Erythroblast (primary cell): ENCODE measurements at places on chromosomes 7 and 10.

DNA sequence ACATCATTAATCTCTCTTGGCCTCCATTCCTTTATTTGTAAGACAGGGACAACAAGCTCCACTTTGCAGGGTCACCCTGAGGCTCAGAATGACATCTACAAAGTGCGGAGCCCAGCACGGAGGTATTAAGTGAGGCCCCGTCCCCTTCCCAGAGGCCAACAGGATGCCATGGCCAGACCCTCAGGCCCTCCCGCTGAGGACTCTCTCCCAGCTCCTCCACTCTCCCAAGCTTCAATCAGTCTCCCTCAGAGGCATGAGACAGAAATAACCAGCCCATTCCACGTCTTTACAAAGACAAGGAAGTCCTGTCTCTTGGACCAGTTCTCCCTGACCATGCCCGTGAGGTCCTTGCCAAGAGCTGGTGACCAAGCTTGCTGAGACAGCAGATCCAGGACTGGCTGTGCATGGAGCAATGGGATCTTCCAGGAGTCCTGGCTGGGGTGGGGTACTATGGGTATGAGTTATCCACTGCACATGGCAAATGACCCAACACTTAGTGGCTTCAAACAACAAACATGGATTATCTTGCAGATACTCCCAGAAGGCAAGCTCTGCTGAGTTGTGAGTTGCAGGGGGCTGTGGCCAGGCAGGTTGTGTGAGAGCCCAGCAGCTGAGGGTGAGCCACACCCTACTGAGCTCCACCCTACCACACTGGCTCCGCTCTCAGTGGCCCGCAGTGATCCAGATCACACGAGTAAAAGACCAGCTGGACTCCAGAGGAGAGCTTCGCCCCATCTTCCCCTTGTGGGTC is 4.3 kb upstream of the PPIF start:
- peak; percentile 29 for DNase-seq

DNA sequence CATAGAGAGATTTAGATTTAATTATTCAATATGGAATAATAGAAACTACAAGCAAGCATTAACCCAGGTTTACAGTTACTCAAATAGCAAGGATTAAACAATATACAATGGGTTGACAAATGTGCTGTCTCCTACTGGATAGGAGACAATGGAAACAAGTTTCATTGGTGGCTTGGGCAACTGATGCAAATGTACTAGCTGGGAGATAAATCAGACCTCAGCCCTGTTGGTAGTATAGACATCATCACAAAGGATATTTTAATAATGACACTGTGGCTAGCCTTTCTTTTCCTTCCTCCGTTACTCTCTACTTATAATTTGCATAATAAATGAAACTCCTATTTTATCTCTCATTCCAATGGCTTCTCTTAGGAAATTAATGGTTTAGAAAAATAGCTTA is 96.5 kb upstream of the DKK1 start:
- DNase-seq: no peak

DNA sequence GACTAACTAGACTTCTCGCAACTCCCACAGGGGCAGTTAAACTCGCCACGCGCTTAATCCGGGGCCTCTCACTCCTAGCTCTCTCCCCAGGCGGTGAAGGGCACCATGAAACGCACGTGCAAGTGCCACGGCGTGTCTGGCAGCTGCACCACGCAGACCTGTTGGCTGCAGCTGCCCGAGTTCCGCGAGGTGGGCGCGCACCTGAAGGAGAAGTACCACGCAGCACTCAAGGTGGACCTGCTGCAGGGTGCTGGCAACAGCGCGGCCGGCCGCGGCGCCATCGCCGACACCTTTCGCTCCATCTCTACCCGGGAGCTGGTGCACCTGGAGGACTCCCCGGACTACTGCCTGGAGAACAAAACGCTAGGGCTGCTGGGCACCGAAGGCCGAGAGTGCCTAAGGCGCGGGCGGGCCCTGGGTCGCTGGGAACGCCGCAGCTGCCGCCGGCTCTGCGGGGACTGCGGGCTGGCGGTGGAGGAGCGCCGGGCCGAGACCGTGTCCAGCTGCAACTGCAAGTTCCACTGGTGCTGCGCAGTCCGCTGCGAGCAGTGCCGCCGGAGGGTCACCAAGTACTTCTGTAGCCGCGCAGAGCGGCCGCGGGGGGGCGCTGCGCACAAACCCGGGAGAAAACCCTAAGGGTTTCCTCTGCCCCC is 19.5 kb downstream of the WNT8B start:
- DNase-seq: peak; percentile 78

- DNase-seq: no peak
Observed at GRCh38 chr7:47837826-47838225, 110.4 kb downstream of the PKD1L1 start.

DNA sequence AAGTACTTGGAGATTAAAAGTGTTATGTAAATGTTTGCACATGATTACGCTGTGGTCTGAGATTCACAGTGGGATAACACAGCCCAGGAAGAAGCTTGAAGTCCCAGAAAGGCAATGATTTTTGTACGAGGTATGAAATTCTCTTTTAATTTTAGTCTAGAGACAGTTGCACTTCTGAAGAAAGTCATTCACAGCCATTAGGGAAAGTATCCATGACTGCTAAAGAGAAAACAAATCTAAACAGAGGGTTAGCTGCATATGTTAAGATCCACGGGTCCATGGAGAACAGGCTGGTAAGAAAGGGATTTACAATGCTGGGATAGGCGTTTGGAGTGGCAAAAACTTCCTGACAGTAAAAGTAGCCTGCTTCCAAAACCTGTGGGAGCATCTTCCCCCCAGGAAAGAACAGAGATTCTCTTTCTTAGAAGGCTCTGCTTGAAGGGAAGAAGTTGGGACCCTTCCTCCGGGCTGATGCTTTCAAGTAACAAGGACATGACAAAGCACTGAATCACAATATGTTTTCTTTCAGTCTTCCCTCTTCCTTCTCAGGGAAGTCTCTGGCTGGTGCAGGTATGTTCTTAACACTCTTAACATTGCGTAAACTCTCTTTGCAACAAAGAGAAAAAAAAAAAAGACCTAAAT is 220.8 kb upstream of the CELF2 start:
- no peak for DNase-seq

- no peak for DNase-seq
Observed at GRCh38 chr7:101969997-101970585, 152.7 kb downstream of the CUX1 start.

- DNase-seq: no peak
Observed at GRCh38 chr7:122525355-122525754, 173.6 kb downstream of the RNF133 start.

- DNase-seq: no peak
Observed at GRCh38 chr7:49527182-49527581, 246.3 kb upstream of the VWC2 start.

GRCh38 chr7:117715784-117716445 is 157.3 kb downstream of the CTTNBP2 start:
- DNase-seq: peak; percentile 49

- DNase-seq: no peak
Observed at GRCh38 chr7:74379938-74380337, 73.8 kb upstream of the GTF2IRD1 start.

DNA sequence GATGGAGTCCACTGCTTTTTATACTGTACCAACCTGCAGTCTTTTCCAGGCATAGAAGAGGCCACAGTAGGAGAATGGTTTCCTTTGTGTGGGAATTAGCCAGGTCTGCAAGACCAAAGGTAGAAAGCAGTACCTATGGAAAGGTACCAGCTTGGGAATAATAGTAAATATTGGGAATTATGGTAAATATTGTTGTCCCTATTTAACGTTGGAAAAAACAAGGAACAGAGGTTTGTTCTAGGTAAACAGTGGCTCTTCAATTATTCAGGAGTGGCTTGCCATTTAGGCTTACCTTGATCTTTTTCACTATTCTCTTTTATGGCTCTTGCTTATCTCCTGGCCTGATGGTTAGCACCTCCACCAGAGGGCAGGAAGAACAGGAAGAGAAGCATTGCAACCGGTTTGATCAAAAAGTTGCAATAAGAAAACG is 43.9 kb upstream of the GSAP start:
- no peak for DNase-seq

GRCh38 chr7:142714375-142714774 is 34.9 kb upstream of the PRSS1 start:
- no peak for DNase-seq

DNA sequence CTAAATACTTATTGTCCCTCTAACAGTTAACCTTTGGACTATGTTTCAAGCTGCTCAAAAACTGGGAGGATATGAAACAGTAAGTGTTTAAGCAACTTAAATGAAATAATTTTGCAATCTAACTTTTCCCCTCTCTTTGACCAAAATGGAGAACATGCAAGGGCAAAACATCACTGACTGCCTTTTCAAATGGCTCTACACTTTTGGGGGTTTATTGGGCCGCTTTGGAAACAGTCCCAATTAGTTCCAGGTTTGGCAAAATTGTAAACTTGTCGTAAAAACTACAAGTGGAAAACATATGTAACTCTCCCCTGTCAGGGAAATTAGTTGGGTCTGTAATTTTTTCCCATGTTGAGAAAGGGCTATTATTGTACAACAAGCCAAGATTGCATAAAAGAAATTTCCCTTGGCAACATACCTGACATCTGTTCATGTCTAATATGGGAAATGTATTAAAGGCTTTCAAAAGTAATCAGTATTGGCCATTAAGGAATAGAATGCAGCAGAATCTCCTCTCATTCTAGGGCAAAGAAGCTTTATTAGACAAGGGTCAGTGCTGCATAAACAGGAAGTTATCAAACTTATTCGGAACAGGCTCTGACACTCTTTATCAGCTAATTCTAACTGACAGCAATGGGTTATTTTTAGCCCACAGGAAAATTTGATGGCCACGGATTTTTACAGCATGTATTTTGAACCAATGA is 157.9 kb downstream of the ARID5B start:
- no peak for DNase-seq

GRCh38 chr7:88015309-88015708 is 81.3 kb downstream of the ADAM22 start:
- no peak for DNase-seq

GRCh38 chr10:126957111-126957510 is 51.9 kb downstream of the DOCK1 start:
- no peak for DNase-seq

DNA sequence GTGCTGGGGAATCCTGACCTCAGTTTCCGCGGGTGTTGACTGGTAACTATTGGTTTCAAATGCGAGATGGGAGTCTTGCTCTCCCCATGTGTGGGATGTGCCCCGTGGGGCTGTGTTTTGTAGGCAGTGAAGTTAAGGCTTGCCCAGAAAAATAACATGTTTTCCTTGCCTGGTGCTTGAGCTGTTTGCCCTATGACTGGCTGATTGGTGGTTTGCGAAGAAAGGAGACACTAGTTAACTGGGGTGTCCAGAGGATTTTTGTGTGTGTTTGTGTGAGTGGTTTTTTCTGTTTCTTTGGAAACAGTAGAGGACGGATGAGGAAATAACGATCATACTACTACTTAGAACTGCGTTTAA is 61.9 kb downstream of the CREB5 start:
- DNase-seq: no peak

DNA sequence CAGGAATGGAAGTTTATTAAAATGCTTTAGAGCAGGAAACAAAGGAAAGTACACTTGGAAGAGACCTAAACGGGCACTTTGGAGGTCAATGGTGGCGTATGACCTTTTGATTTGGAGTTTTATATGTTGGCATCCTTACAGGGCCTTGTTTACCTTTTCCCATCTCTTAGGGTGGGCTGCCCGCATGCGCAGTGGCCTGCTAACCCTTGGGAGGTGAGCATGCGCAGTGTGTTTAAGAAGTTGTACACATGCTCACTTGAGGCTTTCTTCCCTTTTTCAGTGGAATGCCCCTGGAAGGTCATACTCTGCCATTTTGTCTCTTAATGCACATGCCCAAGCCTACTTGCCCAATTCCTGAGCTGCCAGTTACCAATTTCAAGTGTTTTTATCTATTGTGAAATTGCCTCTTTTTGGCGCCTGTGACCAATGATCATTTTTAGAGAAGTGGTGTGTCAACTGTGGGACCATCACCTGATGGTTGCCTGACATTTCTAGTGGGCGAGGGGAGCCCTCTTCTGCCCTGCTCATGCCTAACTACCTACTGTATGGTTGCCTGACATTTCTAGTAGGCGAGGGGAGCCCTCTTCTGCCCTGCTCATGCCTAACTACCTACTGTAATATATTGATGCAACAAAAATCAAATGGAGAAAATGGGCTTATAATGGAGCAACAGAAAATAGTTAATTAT is 138.0 kb downstream of the PPP1R9A start:
- no peak for DNase-seq

- DNase-seq: no peak
Observed at GRCh38 chr10:87842220-87842641, 21.1 kb downstream of the KLLN start.

DNA sequence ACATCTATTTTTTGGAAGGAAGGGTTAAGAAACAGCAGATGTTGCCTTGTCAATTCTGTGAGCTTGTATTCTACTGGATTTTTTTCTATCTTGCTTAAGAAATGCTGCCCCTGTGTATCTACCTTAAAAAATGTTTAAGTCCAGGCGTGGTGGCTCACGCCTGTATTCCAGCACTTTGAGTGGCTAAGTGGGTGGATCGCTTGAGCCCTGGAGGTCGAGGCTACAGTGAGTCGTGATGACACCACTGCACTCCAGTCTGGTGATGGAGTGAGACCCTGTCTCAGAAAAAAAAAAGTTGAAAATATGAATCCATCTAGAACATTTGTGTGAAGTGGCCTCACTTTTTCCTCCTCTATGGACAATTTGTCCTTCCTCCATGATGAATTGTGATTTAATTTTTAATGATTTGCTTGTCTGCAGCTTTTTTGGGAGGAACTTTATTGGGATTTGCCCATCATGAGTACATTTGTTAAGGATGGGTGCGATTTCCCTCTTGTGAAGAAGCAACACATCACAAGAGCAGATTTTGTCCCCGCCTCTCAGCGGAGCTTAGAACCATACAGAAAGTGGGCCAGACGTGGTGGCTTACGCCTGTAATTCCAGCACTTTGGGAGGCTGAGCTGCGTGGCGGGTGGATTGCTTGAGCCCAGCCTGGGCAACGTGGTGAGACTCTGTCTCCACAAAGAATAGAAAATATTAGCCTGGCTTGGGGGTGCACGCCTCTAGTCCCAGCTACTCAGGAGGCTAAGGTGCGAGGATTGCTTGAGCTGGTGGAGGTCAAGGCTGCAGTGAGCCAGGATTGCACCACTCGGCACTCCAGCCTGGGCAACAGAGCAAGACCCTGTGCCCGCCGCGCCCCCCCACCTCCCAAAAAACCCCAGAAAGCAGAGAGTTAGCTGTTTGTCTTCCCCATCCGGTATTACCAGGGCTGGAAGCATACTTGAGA is 57.7 kb downstream of the DNAJB6 start:
- DNase-seq: no peak
